ENCODE measurements at places on chromosomes 7 and 10.

- DNase-seq: no peak
Observed at GRCh38 chr10:78476844-78477243, 443.2 kb downstream of the RPS24 start.

GRCh38 chr10:133557381-133557780 is 8.0 kb downstream of the SYCE1 start:
- DNase-seq: no peak

DNA sequence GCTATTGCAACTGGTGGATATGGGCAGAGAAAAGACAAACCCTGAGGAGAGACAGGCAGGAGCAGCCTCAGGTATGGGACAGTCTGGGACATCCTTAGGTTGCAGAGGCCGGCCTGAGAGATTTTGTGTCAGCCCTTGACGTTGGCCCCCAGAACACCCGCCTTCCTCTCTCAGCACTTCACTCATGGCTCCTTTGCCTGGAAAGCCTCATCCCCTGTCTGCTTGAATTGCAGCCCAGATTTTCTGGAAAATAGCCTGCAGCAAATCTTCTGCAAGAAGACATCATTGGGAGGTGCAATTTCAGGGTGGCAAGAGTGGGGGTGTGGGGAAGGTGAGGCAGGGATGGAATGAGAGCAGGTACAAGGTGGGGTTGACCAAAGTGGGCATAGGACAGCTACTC is 2.2 kb upstream of the FRMD4A start:
- no peak for DNase-seq

DNA sequence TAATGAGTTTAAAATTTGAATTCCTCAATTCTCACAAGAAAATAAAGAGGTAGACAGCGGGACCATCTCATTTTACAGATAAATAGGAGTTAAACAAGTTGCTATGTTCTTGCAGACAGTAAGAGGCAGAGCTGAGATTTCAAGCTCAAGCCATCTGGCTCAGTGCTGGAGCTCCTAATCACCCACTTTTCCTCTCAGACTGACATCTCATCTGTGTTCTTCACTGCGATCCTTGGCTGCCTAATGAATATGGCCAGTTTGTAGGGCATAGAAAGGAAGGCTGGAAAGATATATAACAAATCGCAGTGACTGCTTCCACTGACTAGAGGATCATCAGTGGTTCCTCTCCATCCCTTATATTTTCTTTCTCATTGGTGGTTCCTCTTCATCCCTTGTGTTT is 151.2 kb downstream of the MPP7 start:
- DNase-seq: no peak

DNA sequence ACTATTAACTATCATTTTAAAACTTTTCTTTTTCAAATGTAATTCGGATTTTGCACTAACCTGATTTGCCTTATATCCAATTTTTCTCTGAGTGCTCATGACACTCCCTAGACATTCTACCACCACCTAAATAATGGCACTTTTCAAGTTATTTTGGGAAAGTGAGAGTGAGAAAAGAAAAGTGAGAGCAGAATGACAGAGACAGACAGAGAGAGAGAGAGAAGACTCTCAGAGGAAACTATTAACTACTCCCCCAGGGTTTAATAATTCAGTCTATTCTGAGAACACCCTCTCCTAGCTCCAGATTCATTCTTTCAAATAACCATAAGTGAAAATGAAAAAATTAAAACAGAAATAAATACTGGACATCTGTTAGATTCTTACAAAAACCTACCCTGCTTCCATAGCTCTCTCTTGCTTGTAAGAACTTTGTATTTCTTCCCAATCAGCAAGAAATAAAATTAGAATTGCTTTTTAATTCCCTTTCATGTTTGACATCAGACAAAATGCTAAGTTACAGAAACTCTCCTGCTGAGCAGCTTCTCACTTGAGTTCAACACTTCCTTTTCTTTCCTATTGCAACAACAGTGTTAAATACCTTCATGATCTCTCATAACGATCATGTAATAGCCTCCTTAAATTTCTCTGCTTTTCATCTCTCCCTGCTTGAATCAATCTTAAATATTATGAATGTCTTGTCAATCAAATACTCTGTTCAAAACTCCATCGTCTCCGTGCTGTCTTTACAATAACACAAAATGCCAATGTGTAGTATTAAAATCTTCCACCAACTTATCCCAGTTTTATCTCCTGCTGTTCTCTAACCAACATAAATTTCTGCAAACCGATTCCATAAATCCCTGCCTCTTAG is 191.7 kb downstream of the SEMA3E start:
- DNase-seq: no peak

Data from activated naive CD4-positive, alpha-beta T cell treated with anti-CD3 and anti-CD28 coated beads, Interleukin-2, amount 10 ng/mL, durations not matched to agents 7 days and 5 days (primary cell).